ENCODE measurements at places on chromosomes 1 and 21. TPM values are rescaled to one million over a fixed set of nuclear protein-coding genes. Genes with fewer than 3 reads are reported as not detected.

MYOG gene
- not detected for total RNA-seq

NR0B2 gene
- total RNA-seq = 98.9 TPM

SERTAD4 gene
- 2.6 TPM for total RNA-seq

PCSK9 gene
- total RNA-seq = 10.2 TPM

ORC1 gene
- 0.66 TPM for total RNA-seq

HCRTR1 gene
- total RNA-seq = not detected
